ENCODE measurements at places on chromosomes 7 and 10.

DNA sequence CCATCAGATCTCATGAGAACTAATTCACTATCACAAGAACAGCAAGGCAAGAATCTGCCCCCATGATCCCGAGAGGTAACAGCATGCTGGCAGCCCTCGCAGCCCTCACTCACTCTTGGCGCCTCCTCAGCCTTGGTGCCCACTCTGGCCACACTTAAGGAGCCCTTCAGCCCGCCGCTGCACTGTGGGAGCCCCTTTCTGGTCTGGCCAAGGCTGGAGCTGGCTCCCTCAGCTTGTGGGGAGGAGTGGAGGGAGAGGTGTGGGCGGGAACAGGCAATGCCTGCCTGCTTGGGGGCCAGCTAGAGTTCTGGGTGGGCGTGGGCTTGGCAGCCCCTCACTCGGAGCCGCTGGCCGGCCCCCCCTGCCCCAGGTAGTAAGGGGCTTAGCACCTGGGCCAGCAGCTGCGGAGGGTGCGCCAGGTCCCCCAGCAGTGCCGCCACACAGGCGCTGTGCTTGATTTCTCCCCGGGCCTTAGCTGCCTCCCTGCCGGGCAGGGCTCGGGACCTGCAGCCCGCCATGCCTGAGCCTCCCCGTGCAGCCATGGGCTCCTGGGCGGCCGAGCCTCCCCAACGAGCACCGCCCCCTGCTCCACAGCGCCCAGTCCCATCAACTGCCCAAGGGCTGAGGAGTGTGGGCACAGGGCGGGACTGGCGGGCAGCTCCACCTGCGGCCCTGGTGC lies 24.0 kb upstream of the ZNF438 start:
- no peak for DNase-seq

DNA sequence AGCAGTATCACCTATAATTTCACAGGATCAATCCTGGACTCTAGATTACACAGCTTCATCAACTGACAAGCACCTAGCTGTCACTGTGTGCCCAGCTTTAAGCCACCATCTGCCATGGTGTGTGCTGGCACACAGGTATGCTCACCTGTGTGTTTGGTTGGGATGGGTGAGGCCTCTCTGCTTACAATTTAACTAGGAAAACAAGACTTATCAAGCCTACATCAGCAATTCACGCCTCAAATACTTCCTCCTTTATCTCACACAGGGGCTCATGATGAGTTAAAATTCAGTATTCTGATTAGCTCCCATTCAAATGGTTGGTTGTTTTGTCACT lies 608.2 kb downstream of the PARD3 start:
- no peak for DNase-seq

DNA sequence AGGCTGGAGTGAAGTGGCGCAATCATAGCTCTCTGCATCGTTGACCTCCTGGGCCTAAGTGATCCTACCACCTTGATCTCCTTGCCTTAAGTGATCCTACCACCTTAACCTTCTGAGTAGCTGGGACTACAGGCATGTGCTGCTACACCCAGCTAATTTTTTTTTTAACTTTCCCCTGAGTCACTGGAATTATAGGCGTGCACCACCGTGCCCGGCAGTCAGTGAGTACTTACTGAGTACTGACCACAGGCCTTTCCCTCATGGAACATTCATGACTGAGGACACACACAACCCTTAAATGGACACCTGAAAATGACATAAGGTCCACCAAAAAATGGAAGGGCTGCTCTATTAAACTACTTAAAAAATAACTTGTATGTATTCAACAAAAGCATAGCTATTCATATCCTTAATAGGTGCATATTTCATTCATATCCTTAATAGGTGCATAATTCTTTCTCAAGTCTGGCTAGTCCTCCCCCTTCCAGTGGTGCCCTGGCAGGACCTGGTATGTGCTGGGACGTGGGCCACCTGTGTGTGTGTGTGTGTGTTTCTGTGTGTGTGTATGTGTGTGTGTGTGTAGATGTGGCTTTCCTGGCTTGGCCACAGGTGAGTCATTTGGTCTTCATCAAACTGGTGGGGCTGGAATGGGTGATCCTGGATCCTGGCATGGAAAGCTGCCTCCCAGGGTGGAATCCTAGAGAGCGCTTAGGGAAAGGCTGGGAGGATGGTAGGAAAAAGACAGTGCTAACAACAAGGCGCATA lies 3.5 kb downstream of the FAM180A start:
- no peak for DNase-seq

GRCh38 chr7:36119005-36119706 lies 33.9 kb upstream of the EEPD1 start:
- DNase-seq: no peak

- DNase-seq: no peak
These were observed 138.0 kb downstream of the DLG5 start for GRCh38 chr10:77788496-77789010.

- no peak for DNase-seq
These were observed 433.0 kb downstream of the ANKRD7 start for GRCh38 chr7:118657391-118658005.

DNA sequence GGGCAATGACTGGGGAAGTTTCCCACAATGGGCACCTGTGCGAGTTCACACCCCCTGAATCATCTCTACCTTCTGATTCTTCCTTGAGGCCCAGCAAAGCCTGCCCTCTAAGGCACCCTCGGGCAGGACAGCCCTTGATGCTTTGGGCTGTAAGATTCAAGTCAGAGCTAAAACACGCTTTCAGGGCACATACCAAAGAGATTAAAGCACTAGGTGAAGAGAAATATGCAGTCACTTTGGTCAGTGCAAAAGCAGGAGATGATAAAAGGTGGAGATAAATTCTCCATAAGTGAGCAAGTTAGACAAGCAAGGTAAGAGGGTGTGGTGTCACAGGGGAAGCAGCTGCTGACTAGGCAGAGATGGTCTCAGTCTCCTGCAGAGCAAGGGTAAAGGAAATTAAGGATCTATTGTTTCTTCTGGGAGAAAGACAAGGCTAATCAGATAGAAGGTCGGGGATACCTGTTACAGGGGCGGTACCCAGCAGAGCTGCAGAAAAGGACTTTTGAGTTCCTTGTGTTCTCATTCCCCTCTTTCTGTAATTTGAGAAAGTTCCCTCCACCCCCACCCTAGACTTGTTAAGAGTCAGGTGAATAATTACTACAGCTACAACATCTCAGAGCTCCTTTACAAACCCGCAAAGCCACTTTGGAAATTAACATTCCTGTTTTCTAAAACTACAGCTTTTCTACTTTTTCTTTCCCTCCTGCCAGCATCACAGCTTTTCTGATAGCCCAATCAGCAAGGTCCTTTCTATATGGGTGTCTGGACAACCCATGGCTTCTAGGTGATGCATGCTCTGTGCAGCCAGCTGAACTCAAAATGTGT lies 26.4 kb downstream of the PDLIM1 start:
- no peak for DNase-seq

DNA sequence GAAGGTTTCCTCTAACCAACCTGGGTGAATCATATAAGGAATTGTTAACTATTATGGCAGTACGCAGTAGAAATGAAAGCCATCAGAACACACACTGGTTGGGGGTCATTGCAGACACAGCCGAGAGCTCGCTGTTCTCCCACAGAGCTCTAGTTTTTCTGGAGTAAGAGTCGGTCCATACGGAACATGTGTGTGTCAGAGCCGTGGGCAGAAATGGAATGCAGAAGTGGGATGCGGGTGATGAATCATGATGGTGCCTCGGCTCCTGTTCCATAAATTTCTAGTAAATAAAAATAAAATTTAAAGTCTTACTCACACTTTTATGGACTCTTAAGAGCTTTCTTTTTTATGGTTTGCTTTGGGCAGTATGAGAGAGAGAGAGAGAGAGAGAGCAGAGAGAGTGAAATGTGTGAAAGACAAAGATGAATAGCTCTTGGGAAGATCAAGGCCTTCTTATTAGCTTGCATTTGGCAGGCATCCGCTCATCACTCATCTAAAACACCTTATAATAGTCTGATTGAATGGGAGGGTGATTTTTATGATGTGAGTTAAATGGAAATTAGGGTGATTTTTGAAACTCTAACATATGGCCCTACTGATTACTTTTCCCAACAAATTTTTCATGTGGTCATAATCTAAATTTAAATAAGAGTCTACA lies 98.8 kb upstream of the PFKP start:
- DNase-seq: no peak

DNA sequence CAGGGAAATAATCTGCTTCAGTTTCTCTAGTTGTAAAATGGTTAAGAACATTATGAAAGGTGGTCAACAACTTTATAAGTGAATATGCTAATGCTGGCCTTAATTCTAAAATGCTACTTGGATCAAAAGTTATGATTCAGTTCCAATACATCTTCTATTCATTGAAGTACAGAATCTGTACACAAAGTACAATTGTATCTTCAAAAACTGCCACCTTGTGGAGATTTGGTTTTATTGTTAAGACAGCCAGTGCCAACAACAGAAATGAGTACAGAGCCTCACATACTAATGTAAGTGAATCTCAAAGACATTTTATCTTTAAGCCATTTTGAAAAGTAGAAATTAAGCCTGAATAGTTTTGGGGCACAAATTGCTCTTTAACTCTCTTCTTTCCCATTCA lies 194.0 kb downstream of the CFTR start:
- DNase-seq: no peak

DNA sequence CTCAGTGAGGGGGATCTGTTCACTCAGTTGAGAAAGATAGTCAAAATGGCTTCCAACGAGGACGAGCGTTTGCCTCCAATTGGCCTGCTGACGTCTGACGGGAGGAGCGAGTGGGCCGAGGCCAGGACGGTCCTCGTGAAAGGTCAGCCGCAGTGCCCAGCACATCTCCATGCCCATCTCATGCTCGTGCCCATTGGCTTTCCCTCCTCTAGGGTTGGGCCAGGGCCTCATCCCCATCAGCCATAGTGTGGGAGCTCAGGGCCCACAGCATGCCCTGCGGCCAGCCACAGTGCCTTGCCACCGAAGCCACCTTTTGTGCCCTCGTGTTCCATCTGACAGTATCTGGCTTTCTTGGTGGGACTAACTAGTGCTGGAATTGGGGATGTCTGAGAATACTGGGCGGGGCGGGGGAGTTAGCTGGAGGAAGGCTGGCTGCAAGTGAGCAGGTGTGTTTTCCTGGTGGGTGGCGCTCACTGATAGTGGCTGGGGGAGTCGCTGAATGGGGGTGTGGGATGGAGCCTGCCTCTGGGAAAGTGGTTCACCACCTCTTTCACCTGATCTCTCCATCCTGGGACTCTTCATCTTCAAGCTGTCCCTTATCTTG lies 13.9 kb downstream of the CHAT start:
- no peak for DNase-seq

GRCh38 chr10:128098631-128099030 lies 27.6 kb downstream of the MKI67 start:
- no peak for DNase-seq

DNA sequence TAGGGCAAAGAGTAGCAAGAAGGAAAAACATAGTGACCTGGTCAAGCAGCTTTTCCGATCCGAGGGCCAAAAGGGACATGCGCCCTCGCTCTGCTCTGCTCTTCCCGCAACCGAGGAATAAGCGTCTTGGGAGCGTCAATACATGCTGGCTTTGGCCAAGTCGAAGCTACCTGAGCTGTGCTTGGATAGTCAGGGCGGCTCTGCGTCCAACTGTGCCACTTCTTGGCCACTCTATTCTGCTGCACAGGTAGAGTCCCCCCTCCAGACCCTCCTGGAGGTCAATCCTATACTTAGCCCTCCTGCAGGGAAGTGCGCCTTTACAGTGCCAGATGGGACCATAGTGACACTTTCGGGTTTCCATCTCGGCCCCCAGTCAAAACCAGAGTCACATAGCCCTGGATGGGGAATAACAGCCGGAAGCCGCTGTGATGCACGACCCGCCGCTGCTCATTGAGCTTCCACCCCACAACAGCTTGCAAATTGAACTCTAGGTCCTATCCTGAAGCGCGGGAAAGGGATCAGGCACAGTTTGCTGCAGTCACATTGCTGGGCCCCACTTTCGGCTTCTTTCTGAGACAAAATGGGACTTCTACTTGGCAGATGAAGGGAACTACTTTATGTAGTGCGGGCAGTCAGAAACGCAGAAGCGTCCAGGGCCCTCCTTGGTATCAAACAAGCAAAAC lies 1.1 kb upstream of the HPSE2 start:
- DNase-seq: no peak

DNA sequence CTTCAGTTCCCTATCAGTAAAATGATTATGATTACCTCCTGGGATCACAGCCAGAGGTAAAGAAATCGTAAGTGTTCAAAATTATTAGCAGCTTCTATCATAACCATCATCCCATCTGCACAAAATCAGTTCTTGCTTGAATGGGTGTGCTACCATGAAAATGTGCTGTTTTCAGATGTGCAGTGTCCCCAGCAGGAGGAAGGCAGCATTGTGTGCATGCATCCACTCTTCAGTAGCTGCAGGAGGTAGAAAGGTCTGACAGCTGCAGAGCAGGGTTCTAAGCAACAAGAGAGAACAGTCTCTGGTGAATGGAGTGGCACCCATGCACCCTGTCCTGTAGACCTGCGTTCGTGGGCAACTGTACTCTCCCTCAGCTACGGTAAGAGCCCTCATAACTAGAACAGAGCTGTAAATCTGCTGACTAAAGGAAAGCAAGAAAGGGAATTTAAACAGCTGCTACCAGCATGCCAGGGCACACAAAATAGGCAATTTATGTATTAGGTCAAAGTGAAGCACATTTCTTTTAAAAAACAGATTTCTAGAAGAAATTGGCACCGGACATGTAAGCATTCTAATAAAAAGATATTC lies 21.2 kb downstream of the VSTM2A start:
- DNase-seq: no peak

GRCh38 chr7:105084581-105084980 lies 70.6 kb downstream of the KMT2E start:
- DNase-seq: no peak

- no peak for DNase-seq
These were observed 8.3 kb upstream of the EDRF1 start for GRCh38 chr10:125711110-125711750.

DNA sequence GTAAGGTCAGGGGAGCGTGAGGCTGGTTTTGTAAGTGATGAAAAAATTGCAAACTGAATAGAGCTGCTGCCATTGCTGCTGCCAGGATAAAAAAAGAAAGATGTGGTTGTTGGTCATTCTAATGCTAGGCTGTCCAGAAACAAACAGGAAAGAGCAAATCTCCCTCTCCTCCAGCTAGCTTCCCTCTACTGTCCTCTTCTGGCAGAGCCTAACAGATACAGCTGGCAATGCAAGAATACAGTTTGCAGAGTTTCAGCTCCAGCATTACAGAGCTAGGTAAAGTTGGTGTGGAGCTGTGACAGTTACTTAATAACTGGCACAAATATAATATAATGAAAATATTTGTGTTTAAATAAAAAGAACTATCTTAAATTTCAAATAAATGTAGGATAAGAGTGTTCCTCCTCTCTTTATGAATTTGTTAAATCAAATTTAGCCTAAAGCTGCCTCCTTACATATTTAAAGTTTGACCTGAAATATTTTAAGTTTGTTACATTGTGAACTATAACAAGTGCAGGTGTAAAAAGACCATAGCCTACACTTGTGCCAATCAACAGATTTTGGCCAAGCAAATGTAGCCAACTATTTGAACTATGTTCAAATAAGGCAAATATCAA lies 407.7 kb downstream of the SH2D4B start:
- no peak for DNase-seq

DNA sequence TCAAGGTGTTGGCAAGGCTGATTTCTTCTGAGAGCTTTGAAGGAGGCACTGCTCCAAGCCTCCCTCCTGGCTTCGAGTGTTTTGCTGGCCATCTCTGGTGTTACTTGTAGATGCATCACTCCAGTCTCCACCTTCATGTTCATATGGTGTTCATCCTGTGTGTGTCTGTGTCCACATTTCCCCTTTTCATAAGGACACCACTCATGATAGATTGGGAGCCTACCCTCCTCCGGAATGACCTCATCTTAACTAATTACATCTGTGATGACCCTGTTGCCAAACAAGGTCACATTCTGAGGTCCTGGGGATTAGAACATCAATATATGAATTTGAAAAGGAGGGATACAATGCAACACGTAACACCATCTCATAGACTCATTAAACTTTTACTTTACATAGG lies 119.0 kb downstream of the CREB5 start:
- DNase-seq: no peak
